Left lung (tissue), 14 donors: ENCODE measurements at places on chromosomes 2 and 18. TPM values are rescaled to one million over a fixed set of nuclear protein-coding genes. Genes with fewer than 3 reads are reported as not detected.

DNA sequence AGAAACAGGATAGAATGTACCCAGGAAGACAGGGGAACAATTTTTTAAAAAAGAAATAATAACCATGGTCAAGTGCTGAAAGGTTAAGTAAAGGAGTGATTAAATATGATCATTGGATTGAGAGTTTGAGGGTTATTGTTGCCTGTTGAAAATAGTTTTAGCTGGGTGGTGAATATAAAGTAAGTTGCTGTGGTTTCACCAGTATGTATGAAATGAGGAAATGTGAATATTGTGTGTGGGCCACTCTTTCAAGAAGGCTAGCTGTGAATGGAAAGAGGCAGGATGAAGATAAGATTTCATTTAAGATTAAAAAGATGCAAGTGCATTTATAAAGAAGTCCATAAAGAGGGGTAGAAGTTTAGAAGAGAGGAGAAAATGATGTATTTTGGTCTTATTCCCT is 53.8 kb downstream of the GULP1 start:
- no peak overlapping the region for H3K4me3 ChIP-seq
- no peaks in the 10 kb centered on the region for H3K4me1 ChIP-seq
- no peak for DNase-seq
- H3K27ac ChIP-seq = no peak overlapping the region

DNA sequence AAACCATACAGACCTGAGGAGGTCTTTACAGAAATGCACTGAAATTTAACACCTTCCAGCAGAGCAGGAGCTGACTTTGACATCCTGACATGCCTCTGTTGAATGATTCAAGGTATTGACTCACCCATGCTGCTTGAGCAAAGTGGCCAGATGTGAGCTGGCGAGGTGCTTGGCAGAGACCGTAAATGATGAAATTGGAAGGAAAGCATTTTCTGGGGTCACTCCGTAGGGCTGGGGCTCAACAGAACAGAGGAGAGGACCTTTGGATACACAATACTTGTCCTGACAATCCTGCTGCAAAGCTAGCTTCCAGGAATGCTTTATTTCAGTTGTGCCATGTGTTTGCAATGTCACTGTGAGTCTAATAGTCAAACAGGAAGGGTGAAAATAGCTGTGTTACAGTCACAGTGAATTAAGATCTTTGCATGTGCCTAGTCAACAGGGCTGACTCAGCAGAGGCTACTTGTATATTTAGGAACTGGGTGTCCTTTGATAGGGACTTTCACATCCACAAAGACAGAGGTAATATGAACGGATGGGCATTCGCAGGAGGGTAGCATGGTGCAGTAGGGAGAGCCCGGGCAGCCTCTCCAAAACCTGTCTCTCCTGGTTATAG is 31.6 kb upstream of the NCK2 start:
- no peaks in the 10 kb centered on the region for H3K4me1 ChIP-seq
- H3K27ac ChIP-seq = no peak overlapping the region
- H3K27me3 ChIP-seq = no peaks in the 10 kb centered on the region
- H3K36me3 ChIP-seq = no peaks in the 10 kb centered on the region

DNA sequence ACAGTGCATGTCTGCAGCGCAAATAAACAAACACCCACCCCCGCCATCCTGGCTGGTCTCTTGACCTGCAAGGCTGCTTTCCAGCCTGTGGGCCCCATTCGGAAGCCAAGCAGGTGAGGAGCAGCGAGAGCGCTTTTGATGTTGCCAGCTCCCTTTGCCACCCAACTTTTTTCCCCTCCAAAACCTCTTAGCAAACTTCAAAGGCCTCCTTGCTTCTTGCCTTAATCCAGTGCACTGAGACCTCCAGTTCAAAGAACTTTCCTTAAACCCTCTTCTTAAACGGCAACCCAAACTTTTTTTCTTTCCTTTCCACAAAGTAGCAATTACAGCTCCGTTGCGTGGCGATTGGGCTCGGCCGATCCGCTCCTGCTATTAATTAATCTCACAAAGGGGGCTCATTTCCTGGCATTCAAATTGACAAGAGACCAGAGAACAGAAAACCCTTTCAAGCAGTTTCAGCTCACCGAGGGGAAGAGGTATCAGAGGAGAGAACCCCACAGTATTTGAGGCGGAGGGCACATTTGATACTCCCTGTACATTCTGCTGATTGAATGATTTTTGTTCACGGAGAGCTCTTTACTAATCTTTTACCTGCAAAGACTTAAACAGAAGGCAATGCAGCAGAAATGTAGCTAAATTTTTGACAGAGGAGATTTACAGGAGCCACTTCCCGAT is 531.4 kb downstream of the TMEM182 start:
- DNase-seq = no peak
- no peaks in the 10 kb centered on the region for H3K36me3 ChIP-seq
- H3K4me1 ChIP-seq = no peaks in the 10 kb centered on the region
- no peak overlapping the region for H3K27ac ChIP-seq

- no peak overlapping the region for H3K27ac ChIP-seq
- H3K27me3 ChIP-seq = no peaks in the 10 kb centered on the region
- H3K4me1 ChIP-seq = peaks cover 10% of the 10 kb centered on the region
- no peaks in the 10 kb centered on the region for H3K36me3 ChIP-seq
- no peak for DNase-seq
Observed at GRCh38 chr2:237446338-237446665, 32.3 kb upstream of the COL6A3 start.

GRCh38 chr18:61544178-61544577 is 210.9 kb downstream of the CDH20 start:
- H3K4me3 ChIP-seq = no peak overlapping the region
- no peaks in the 10 kb centered on the region for H3K4me1 ChIP-seq
- no peaks in the 10 kb centered on the region for H3K36me3 ChIP-seq
- DNase-seq = no peak
- no peaks in the 10 kb centered on the region for H3K27me3 ChIP-seq

DNA sequence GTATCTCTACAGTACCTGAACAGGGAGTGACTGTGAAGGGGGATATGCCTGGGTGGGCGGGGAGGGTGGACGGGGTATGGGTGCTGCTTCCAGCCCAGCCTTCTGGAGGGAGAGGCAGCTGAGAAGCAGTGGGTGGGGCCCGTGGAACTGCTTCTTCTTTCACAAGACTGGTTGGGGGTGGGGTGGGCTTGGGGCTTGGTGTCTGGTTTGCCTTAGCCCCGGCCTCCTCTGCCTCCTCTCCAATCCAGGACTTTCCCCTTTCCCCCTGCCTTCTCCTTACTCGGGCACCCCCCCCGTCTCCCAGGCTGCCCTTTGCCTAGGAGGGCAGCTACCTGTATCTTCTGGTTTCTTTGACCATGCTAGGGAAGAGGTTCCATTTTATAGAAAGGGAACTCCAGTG is 233.4 kb downstream of the DYSF start:
- no peaks in the 10 kb centered on the region for H3K36me3 ChIP-seq
- H3K27ac ChIP-seq = no peak overlapping the region
- H3K4me1 ChIP-seq = no peaks in the 10 kb centered on the region

- no peak overlapping the region for H3K27ac ChIP-seq
- DNase-seq = no peak
- H3K4me3 ChIP-seq = no peak overlapping the region
- no peaks in the 10 kb centered on the region for H3K27me3 ChIP-seq
Observed at GRCh38 chr2:133434959-133435668, 133.1 kb downstream of the NCKAP5 start.

DNA sequence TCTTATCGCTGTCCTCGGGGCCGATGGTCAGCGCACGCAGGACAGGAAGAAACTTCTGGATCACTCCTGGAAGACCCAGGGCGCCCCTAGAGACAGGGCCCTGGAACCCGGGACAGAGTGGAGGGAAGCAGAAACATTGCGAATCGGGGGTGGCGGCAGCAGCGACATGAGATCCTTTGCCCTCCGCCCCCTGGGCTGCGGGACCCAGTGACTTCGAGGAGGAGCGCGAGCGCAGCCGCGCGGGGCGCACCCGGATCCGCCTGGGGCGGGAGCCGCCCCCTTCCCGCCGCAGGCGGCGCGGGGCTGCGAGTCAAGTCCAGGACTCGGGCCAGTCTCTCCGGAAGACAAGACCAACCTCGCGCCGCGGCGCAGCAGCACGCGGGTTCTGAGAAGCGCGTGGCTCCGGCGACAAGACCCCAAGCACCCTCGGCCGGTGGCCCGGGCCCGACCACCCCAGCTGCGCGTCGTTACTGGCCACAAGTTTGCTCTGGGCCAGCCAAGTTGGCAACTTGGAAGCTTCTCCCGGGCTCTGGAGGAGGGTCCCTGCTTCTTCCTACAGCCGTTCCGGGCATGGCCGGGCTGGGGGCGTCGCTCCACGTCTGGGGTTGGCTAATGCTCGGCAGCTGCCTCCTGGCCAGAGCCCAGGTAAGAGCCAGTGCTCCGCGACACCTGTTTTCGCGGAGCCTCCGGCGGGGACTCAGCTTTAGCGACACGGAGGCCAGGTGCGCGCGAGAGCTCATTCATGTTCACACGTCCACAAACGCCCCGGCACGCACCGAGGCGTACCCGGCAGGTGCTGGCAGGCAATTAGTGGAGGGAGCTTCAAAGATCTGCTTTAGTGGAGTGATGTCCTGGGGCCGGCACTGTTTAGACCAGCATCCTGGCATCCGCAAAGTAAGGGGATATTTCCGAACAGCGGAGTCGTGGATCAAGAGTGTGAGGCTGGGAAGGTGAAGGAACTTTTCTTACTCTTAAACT is at the start of gene PTH2R:
Gene PTH2R (plus strand): TSS at position 319 of the 978 bp plus-strand sequence. CDS start 252 bp downstream, at position 571.
- peak; percentile 30 for DNase-seq
- H3K4me3 ChIP-seq = no peak within 1 kb of the TSS
- no peak within 1 kb of the TSS for H3K27ac ChIP-seq
- peaks cover 71% of the 10 kb centered on the region for H3K27me3 ChIP-seq
- no peaks in the 10 kb centered on the region for H3K36me3 ChIP-seq

- H3K27ac ChIP-seq = no peak overlapping the region
- peaks cover 12% of the 10 kb centered on the region for H3K4me1 ChIP-seq
- no peaks in the 10 kb centered on the region for H3K36me3 ChIP-seq
- H3K27me3 ChIP-seq = no peaks in the 10 kb centered on the region
Observed at GRCh38 chr2:119751706-119752105, 8.0 kb upstream of the PTPN4 start.

DNA sequence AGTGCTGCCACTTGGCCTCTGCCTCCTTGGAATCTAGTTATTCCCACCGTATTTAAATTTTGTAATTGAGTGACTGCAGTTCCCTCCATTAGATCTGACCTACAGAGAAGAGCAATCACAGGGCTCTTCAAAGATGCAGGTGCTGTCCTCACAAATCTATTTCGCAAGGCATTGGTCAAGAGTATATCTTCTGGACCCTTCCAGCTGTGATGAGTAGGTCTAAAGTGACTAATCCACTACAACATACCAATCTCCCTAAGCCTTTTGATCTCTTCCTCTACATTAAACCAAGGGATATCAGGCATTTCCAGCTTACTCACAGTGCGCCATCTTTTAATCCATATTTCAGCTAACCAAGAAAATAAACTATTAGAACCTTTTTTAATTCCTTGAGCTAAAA is 65.1 kb upstream of the COL3A1 start:
- H3K4me3 ChIP-seq = no peak overlapping the region
- no peaks in the 10 kb centered on the region for H3K36me3 ChIP-seq
- no peak overlapping the region for H3K27ac ChIP-seq
- H3K4me1 ChIP-seq = no peaks in the 10 kb centered on the region

- DNase-seq = no peak
- H3K4me3 ChIP-seq = no peak overlapping the region
- H3K36me3 ChIP-seq = no peaks in the 10 kb centered on the region
- H3K27me3 ChIP-seq = no peaks in the 10 kb centered on the region
- H3K4me1 ChIP-seq = no peaks in the 10 kb centered on the region
Observed at GRCh38 chr2:152319822-152320570, 15.0 kb upstream of the FMNL2 start.

DNA sequence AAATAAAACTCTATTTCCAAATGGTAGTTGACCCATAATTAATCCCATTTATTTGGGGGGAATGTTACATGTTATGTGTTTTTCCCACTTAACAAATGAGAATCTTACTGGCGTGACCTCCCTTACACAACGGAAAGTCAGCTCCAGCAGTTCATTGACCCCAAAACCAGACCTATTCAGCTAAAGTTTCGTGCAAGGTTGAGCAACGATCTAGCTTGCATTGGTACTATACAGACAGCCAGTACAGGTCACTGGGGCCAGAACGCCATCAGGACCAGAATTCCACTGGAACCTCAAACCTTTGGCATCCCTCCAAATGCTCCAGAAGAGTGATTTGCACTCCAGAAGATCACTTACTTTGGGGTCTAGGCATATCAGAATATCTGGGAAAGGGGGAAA is 6.8 kb upstream of the CTAGE1 start:
- H3K36me3 ChIP-seq = no peaks in the 10 kb centered on the region
- no peaks in the 10 kb centered on the region for H3K4me1 ChIP-seq
- no peak overlapping the region for H3K4me3 ChIP-seq
- no peak for DNase-seq

DNA sequence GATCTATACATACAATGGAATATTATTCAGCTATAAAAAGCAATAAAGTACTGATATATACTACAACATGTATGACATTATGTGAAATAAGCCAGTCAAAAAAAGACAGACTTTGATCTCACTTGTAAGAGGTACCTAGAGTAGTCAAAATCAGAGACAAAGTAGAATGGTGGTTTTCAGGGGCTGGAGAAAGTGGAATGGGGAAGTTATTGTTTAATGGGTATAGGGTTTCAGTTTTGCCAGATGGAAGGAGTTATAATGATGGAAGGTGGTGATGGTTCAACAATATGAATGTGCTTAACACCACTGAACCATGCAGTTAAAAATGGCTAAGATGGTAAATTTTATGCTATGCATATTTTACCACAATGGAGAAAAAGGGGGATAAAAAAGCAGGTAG is 6.3 kb downstream of the COBLL1 start:
- H3K27me3 ChIP-seq = no peaks in the 10 kb centered on the region
- H3K4me1 ChIP-seq = peaks cover 16% of the 10 kb centered on the region
- H3K4me3 ChIP-seq = no peak overlapping the region
- no peak for DNase-seq
- no peaks in the 10 kb centered on the region for H3K36me3 ChIP-seq

GRCh38 chr2:207473049-207473930 is 56.5 kb upstream of the CREB1 start:
- H3K4me3 ChIP-seq = no peak overlapping the region
- peak; percentile 46 for DNase-seq
- H3K4me1 ChIP-seq = peaks cover 3% of the 10 kb centered on the region
- no peaks in the 10 kb centered on the region for H3K27me3 ChIP-seq
- H3K36me3 ChIP-seq = no peaks in the 10 kb centered on the region

GRCh38 chr18:68727506-68727905 is 12.6 kb upstream of the TMX3 start:
- no peak for DNase-seq
- no peak overlapping the region for H3K27ac ChIP-seq
- H3K4me1 ChIP-seq = peaks cover 1% of the 10 kb centered on the region
- H3K27me3 ChIP-seq = no peaks in the 10 kb centered on the region
- H3K4me3 ChIP-seq = no peak overlapping the region

- H3K4me3 ChIP-seq = no peak overlapping the region
- no peaks in the 10 kb centered on the region for H3K4me1 ChIP-seq
- H3K36me3 ChIP-seq = no peaks in the 10 kb centered on the region
- no peaks in the 10 kb centered on the region for H3K27me3 ChIP-seq
- DNase-seq = no peak
Observed at GRCh38 chr2:36618381-36618780, 20.4 kb upstream of the FEZ2 start.

Gene RFTN2
- total RNA-seq = 4.5 TPM

Gene PDE11A
- 0.73 TPM for total RNA-seq

Gene PKDCC
- 63.1 TPM for total RNA-seq

Gene CCDC150
- total RNA-seq = 2.9 TPM

Gene SCN7A
- total RNA-seq = 24.6 TPM

Gene TWIST2
- 8.9 TPM for total RNA-seq
